ENCODE measurements at places on chromosomes 11 and 22. TPM values are rescaled to one million over a fixed set of nuclear protein-coding genes. Genes with fewer than 3 reads are reported as not detected.

GRCh38 chr22:22943521-22944267, 56.1 kb downstream of the IGLL5 start:
- DNase-seq = no peak

- no peak for DNase-seq
Observed at GRCh38 chr11:36703055-36703404, 105.0 kb upstream of the RAG2 start.

DNA sequence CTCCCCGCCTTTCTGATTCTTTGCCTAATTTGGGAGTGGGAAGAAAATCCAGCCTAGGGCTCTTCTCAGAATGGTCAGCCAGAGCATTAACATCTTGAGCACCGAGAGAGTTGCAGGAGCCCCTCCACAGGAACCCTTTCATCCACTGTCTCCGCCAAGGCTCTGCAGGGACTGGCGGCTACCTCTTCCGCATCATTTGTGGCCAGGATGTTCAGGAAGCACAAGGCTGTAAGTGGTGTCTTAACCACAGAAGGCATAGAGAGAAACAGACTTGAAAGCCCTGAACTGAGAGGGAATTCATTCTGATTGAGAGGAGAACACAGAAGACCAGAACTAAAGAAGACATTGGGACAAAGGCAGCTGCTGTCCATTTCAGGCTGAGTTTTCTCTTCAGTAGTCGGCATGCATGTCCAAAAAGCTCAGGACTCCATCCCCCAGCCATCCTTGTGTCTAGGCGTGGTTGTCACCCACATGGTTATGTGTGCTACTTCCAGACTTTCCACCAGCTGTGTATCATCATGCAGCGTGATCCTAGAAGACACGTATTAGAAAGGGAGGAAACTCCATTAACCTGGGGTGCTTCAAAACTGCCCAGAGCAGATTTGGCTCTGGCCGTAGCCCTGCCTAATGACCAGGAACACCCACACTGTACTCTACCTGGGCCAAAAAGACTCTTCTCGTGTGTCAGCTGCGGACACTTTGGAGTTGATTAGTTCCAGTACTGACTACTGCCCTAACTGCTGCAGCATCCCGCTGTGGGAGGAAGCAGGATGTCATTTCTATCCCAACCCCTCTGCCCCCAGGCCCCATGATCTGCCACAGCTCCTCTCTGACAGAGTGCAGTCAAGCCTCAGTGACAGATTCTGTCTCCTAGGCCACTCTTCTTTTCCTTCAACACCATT, 725.1 kb downstream of the NTM start:
- no peak for DNase-seq

- no peak for DNase-seq
Observed at GRCh38 chr11:122847466-122847865, 9.2 kb downstream of the CRTAM start.

GRCh38 chr11:78914503-78914902, 339.8 kb upstream of the NARS2 start:
- DNase-seq = no peak

DNA sequence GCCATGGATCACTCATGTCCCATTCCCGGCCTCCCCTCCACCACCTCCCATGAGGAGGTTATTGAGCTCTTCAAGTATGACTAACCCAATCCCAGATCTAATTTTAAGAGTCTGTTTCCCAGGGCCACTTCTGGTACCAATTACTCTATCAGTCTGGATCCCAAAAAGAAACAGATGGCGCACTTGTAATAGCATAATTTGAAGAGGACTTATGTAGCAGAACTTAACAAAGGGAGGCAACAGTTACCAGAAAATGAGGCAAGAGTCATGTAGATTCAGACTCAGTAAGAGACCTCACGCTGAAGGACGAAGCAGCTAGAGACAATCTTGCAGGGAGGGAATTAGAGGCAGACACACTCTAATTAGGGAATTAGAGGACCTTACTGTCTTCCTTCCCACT, 46.9 kb downstream of the DDX6 start:
- no peak for DNase-seq

Gene P2RY2
- total RNA-seq = 19.7 TPM

Gene NUP50
- total RNA-seq = 16.2 TPM

GRCh38 chr11:27410272-27410671, 47.3 kb upstream of the CCDC34 start:
- DNase-seq = no peak

DNA sequence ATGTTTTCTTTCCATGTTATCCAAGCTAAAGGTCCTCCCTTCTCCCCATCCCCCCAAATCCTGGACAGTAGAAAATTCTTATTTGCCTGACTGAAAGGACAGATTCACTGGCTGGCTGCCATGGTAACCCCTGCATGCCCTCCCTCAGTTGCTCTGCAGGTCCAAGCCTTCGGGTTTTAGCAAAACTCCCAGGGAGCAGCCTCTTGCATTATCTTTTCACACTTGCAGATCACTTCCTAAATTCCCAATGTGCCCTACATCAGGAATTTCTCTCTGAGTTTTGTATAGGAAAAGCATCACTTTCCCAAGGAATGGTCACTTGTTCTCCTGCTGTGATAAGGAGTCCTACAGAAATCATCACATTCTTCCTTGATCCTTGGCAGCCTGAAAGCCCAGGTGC, 75.0 kb upstream of the TENM4 start:
- no peak for DNase-seq

DNA sequence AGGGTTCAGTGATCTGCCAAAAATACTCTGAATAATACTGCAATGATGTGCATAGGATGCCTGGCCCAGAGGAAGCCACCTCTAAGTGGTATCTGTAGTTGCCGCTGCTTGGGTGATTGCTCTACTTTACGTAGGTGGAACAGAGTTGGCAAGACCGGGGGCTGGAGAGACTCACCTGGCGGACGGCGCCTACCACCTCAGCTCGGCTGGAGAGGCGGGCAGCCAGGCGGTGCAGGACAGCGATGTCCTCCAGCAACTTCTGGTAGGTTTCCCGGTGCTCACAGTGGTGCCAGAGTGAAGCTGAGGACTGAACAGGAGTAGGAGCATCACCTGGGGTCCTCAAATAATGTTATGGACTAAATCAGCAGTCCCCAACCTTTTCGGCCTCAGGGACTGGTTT, 34.5 kb upstream of the LYVE1 start:
- no peak for DNase-seq

DNA sequence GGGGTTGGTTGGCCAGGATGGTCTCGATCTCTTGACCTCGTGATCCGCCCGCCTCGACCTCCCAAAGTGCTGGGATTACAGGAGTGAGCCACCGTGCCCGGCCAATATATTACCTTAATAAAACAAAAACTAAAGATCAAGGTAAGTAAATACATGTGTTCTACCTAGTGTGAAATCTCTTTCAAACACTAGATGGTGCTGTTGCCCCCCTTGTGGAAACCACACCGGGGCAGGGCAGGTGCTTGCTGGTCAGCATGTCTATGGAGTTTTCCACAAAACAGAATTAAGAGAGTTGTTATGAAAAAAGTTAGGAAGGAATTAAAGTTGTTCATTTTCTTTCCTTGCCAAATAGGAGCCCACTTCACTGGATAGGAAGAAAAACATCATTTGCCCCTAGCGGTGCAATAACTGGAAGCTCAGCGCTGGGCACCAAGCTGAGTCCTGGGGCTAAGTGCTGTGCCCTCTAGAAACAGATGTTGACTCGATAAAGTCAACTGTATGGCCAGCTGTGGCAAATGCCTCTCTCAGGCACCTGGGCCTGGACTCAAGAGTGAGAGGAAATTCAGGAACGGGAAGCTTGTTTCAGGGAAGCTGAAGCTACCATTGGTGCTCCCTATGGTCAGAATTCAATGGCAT, 6.3 kb upstream of the KCNJ5 start:
- DNase-seq = peak; percentile 53

- peak; percentile 61 for DNase-seq
Observed at GRCh38 chr11:119369132-119369925, 12.2 kb downstream of the USP2 start.

DNA sequence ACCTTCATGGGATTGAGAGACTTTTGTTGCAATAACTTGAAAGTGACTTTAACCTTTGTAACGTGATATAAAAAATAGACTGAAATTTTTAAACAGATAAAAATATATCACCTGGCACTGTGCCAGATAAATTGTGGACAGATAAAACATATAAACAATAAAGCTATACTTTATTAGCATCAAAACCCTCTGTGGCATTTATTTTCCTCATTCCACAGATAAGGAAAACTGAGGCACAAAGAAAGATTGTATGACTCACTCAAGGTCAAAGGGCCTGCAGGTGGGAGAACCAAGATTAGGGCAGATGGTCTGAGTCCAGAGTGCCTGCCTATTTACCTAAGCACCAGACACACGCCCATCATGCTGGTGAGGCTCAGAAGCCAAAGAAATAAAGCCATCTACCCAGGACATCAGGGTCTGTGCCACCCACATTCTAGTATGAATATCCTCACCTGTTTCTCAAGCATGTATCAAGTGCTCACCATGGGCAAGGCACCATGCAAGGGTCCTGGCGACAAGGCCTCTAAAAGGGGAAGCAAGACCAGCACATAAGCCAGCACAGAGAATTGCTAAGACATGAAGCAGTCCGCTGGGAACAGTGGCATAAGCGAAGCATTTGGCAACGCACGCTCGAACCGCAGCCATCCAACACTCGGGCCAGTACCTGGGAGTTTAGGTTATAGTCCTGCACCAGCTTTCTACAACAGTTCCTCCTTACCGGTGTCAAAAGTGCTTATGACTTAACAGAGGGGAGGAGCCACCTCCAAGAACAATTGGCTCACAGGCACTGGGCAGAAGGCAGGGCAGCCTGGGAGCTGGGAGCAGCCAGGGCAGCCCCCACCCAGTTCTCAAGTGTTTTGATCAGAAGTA, 17.6 kb downstream of the MYH9 start:
- peak; percentile 66 for DNase-seq

GRCh38 chr11:78304201-78304600, 113.4 kb downstream of the GAB2 start:
- no peak for DNase-seq

Gene CCDC82
- total RNA-seq = 14.1 TPM

Gene VWCE
- total RNA-seq = 0.94 TPM

Gene SMC1B
- total RNA-seq = not detected

Gene OR2D2
- total RNA-seq = not detected

Gene F2
- not detected for total RNA-seq

DNA sequence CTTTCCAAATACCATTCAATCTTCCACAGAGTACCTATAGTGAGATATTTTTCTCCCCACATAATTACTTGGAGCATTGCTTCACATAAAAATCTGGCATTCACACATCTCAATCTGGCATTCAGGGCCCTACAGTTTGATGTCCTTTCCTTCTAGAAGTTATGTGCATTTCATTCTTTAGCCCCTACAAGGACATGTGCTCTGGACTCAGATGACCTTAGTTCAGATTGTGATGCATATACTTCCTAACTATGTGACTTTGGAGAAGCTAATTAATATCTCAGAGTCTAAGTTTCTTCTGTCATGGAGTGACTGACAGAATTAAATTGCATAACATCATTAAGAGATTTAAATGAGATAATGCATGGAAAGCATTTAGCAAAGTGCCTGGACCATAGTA, 25.9 kb upstream of the PRSS23 start:
- no peak for DNase-seq

DNA sequence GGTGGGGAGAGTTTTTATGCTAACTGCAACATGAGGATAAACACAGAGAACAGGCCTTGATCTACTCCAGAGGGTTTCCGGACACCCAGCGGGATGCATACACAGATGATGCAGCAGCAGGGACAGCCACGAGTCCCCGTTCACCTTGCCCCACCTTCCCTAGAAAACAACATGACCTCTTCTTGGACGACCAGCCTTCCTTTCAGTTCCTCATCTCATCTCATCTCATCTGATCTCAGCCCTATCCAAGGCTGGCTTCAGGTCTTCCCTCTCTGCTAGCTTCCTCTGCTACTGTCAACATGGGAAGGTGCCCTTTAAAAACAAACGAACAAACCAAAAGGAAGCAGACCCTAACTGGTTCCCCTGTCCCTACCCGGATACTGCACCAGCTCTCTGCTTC, 1356.2 kb downstream of the TBC1D22A start:
- DNase-seq = no peak

GRCh38 chr11:3035333-3035732, 21.9 kb downstream of the CARS1 start:
- DNase-seq = no peak

Gene CLDN5
- total RNA-seq = 25.5 TPM

Gene MS4A7
- 13.0 TPM for total RNA-seq

- peak; percentile 57 for DNase-seq
Observed at GRCh38 chr22:36816636-36817524, at the start of gene PVALB. PVALB (minus strand) TSS chr22:36817035; CDS start chr22:36817005, 30 bp downstream.

Data from left ventricle myocardium superior (tissue), 1 donor.